ENCODE measurements at places on chromosomes 16 and 17.

DNA sequence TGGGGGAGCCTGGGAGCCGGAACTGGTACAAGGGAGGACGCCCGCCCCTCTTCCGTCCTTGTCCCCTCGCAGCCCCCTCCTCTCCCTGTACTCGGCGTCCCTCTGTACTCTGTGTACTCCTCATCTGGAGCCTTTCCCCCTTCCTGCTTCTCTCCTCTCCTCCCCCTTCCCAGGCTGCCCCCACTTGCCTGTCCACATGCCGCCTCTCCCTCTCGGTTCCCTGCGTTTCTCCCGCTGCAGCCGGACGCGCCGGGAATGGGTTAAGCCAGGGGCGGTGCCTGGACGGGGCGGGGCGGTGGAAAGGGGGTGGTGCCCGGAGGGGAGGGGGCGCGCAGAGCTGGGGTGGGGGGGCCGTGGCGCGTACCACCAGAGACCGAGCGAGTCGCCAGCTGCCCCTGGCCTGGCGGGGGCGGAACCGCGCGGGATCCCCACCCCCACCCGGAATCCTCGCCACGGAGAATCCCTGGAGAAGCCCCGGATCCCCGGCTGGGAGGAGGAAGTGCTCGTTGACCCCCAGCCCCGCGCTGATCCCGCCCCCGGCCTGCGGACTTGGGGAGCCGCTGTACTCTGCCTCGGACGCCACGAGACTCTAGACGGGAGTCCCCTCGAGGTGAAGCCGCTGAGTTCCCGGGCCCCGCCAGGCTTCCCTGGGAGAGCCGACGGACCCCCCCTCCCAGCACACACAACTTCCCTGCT is 22.6 kb downstream of the GJD3 start:
- DNase-seq, result no peak

DNA sequence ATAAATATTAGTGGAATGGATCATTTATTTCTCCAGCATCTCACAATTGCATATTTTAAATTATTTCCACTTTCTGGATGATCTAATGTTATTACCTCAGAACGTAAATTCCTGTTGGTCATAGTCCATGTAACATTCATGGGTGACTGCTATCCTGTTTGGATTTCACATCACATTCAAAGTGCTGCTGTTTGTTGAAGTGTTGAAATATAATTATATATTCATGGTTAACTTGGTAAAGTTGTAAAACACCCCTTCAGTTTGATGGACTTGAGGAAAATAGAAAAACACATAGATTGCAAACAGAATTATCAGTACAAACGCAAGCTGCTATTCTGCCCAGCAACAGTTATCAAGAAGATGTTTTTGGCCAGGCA is 59.6 kb downstream of the TANGO6 start:
- DNase-seq, result no peak

DNA sequence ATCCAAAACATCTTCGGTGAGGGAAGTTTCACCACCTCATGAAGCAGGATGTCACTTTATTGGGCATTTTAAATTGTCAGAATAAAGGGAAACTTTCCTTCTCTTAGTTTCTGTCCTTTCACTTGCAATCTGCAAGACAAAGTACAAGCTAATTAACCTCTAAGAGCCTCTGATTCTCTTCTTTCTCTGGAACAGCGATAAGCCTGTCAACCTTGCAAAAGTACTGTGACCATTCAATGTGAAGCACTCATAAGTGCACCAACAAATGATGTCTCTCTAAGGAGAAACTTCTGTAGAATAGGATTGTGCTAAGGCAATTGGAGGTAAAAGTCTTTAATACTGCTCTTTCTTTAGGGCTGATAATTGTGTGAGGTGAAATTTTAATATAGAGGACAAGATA is 1622.3 kb downstream of the CDH8 start:
- DNase-seq, result no peak

DNA sequence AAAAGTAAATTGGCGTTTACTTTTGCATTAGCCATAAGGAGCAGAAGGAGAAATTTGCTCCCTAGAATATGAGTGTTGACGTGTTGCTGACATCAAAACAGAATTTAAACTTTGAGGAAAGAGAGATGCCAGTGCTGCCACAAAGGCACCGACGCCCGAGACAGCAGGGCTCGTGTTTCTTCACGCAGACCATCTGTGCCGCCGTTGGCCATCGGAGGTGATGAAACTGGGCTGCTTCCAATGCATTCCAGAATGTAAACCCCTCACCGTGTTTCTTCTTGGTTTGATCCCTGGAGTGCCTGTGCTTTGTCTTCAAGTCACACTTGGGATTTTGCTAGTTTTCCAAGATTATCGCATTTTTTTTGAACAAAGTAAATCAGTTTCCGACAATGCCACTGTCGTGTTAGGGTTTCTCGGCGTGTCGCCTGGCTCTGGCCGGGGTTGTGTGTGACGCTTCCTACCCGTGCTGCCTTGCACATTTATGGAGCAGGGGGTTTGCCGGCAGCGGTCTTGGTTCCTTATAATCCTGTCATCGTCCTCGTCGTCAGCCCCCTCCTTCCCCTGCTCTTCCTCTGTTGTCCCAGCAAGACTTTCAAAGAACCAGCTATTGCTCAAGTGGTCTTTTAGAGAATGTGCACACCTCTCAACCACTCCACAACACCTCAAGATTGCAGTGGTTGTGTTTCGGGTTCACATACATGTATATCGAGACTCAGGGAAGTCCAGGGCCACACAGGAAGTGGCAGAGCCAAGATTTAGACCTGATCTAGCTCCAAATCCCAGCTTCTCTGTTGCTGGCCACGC is 103.9 kb downstream of the METRNL start:
- DNase-seq, result no peak

DNA sequence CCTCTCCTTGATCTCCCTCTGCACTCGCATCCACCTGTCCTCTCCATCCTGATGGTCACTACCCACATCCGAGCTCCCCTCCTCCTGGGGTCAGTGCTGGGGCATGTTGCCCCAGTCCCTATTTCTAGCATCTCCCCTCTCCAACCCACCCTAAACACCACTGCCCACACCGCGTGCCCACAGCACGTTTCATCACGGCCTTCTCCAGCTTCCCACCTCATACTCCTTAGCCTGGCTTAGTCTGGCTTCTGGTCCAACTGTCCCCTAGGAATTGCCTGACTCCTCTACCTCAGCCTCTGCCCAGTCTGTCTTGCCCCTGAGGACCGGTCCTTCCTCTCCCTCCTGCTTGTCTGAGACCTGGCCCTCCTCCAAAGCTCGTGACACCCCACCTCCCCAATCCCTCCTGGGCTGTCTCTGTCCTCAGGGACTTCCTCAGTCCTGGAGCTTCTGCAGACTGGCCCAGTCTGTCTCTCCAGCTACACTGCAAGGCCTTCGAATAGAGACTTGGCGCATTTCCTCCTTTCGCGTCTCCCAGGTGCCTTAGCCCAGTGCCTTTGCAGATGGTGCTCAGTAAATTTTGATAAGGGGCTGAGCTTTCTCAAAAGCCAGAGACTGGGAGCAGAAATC is 4.9 kb downstream of the ALOX15 start:
- no peak for DNase-seq

- DNase-seq, result no peak
Observed at GRCh38 chr17:36657763-36658490, 56.5 kb downstream of the MRM1 start.

DNA sequence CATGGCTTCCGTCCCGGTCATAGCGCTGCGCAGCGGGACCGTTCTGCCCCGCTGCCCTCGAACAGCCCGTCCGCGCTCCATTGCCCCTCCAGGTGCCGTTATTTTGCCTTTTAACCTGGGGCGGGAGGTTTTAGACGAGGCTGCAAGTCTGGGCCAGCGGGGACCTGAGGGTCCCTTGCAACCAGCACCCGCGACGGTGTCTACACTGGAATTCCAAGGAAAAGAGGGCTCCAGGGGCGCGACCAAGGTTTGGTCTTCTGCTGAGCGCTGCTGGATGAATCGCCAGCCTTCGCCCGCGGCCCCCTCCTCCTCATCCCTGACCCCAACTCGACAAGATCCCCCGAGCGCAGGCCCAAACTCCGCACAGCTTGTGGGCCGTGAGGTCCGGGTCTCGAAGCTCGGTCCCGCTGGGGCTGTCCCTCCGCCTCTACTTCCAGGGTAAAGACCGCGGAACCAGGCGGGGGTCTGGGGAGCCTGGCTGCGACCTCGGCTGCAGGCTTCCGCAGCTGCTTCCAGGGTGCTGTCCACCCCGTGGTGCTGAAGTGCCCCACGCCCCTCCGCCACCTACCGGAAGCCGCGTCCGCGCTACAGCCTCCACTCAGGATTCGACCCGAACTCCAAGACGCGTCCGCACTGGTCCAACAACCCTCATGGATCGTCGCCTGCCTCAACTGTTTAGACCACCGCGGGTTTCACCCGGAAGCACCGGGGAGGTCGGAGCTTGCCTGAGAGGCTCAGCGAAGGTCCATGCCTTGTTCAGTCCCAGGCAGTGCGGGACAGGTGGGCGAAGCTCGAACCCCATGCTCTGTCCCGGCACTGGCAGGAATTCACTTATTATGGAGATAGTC is 10.1 kb upstream of the CA4 start:
- peak; percentile 52 for DNase-seq
